Stimulated activated CD4-positive, alpha-beta T cell treated with anti-CD3 and anti-CD28 coated beads, Interleukin-1b, Interleukin-23, amount 100 ng/mL, for 1 hour (primary cell): ENCODE measurements at places on chromosomes 6 and 20.

DNA sequence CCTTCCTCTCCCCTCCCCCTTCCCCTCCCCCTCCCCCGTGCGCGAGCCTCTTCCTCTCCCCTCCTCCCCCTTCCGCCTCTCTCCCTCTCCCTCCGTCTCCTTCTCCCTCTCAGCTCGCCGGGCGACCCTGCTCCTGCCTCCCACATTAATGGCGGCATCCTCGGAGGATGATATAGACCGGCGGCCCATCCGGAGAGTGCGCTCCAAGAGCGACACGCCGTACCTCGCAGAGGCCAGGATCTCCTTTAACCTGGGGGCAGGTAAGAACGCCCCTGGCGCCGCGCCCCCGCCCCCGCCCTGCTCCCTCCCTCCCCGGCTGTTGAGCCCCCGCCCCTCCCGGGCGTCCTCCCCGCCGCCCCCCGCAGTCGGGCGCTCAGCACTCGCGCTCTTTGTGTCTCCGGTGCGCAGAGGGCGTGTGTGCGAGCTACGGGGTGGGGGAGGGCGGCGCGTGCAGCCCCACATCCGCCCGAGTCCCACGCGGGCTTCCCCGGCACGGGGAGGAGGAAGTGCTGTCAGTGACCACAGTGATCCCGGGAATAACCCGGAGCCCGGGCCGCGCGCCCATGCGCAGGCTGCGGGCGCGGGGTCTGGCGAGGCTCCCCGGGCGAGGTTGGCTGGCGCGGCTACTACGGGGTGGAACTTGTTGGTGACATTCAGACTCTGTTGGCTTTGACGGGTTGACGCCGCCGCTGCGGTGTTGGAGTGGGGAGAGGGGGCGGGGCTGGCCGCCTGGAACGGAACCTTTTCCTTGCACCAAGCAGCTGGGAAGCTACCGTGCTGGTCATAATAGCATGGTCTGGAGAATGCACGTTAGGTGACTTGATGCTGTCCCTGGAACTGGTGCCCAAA, 33.2 kb downstream of the PHACTR1 start:
- DNase-seq: no peak

DNA sequence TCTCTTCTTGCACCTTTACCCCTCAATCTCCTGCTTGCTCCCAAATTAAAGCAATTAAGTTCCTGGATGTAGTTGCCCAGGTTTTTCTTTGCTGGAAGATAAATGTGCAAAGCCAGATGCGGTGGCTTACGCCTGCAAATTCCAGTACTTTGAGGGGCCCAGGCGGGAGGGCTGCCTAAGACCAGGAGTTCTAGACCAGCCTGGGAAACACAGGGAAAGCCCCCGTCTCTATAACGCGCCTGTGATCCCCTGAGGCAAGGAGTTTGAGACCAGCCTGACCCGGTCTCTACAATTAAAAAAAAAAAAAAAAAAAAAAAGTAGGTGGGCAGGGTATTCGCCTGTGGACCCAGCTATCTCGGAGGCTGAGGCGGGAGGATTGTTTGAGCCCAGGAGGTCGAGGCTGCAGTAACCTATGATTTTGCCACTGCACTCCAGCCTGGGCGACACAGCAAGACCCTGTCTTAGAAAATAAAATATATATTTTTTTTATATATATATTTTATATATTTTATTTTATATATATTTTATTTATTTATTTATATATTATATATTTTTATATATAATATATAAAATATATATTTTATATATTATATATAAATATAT, 461 bp upstream of the DCDC2 start:
- no peak for DNase-seq

- no peak for DNase-seq
Measured at GRCh38 chr6:35719830-35720733, 16.8 kb upstream of the ARMC12 start.

- no peak for DNase-seq
Measured at GRCh38 chr20:3871550-3872265, 17.5 kb upstream of the PANK2 start.

DNA sequence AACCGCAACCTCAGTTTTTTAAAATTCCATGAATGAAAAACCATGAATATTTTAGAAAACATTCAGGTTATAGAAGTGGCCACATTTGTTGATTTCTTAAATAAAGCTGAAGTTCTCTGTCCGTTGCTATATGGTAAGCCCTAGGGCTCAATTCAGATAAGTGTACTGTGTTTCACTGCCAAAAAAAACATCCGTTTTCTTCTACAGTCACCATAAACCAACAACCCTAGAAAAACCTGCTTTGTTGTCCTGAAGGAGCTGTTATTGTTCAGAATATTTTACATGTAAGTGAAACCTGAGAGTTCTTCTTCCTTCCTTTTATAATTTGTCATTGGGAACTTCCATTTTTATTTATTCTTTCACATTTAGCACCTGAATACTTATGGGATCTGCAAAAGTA, 274.1 kb downstream of the TFAP2A start:
- DNase-seq: no peak

DNA sequence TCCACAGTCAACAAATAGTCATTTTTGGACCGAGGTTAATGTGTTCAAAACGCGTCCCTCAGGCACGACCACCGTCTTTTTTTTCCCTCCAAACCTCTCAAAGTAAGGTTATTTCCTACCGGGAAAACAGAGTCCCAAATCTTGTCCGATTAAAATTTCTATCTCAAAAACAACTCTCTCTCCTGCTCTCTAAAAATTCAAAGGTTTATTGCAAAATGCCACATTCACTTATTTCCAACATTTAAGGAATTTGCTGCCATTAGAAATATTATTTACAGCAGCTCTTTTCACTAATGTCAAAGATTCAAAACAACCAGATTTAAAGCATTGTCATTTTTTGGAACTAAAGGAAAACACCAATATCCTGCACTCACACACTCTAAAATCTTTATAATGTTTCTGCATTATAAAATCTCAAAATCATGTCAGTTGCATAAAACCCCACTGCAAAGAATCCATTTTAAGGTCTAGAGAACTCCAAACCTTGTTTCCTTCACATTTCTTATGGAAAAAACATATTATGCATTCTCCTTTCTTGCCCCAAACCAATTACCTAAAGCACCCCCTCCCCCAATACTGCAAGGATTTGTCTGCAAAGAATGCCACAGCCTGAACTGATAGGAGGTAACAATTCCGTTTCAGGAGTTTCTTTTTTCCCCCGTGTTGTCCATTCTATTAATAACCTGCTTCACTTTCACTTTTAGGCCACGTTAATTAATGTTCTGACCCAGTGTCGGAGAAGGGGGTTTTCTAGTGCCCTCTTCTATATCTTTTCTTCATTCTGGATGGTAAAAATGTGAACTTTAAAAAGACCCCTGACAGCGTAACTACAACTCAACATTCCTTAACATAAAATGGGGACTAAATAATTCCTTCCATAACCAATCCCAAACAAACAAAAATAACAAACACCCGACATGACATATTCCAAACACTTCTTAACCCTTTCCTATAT, 1.4 kb downstream of the NRN1 start:
- DNase-seq: no peak

GRCh38 chr6:163414946-163415619, 565 bp downstream of the QKI start:
- DNase-seq: no peak

- DNase-seq: no peak
Measured at GRCh38 chr6:141996823-141997222, 135.9 kb upstream of the GJE1 start.

- DNase-seq: no peak
Measured at GRCh38 chr6:2944405-2945152, 26.8 kb downstream of the SERPINB6 start.

DNA sequence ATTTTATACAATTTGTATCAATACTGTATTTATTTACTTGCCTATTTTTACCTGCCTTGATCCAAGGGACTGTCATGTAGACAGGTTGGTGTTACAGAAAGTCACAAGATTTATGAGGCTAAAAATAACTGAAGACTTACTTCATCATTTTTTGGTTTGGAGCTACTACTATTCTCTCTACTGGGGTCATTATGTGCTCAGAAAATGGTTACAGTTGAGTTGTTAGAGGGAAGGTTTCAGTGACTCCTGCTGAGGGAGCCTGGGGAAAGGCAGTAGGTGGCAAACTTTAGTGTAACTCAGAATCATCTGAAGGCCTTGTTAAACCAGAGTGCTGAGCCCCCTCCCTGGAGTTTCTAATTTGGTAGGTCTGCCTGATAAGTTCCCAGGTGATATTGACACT, 118.8 kb downstream of the TINAG start:
- no peak for DNase-seq

GRCh38 chr6:31762878-31763618, 592 bp downstream of the SAPCD1 start:
- no peak for DNase-seq

GRCh38 chr20:16710781-16711180, 19.0 kb upstream of the SNRPB2 start:
- no peak for DNase-seq

- no peak for DNase-seq
Measured at GRCh38 chr6:42565823-42566613, 2.2 kb downstream of the UBR2 start.

DNA sequence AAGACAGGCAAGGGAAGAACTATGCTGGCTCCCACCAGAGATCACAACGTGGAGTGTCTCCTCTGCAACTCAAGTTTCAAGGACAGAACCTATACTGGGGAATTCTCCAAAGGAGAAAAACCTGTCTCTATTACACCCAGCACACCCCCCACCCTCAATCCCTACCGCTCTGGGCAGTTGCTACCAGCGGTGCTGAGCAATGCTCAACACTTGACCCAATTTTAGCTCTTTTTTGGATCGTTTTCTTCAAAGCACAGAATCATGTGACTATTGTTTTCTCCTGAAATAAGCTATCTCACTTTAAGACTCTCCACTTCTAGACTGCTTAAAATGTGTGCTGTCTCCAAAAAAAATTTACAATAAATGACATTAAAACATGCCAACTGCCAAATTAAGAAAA, 23.3 kb downstream of the MAP7 start:
- no peak for DNase-seq

DNA sequence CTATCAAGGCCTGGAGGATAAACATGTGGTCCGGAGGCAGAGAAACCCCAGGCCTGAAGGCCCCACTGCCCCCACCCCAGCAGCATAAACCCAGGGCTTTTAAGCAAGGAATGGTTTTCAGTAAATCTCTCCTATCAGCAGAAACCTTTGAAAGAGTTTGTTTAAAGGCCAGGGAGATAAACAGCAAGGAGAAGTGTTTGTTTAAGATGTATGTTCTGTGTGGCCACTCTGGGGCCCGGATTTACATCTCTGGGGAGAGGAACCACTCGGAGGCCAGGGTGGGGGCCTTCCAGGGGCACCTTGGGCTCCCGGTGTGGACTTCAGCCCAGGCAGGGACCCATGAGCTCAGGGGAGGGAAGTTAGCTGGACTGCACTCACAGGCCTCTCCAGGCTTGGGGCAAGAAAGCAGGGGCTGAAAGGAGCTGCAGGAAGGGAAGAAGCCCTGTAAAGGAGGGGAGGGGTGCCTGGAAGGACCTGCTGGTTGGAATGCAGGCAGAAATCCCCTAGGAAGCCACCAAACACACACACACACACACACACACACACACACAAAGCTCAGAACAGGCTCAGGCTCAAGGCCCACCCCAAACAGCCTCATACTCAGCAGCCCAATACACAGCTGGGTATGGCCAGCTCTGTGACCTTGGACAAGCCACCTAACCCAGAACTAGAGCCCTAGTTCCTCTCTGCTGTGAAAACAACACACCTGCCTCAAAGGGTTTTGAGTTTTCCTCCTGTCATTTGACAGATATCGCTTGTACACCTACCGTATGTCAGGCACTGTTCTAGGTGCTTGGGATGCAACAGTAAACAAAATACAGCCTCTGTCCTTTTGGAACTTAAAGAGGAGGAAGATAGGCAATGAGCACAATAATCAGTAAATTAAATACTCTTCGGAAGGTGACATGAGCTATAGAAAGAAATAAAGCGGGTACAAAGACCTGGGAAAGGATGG, 26.2 kb upstream of the FOXP4 start:
- DNase-seq: no peak

- DNase-seq: no peak
Measured at GRCh38 chr6:113464960-113465359, 392.2 kb upstream of the MARCKS start.

- DNase-seq: no peak
Measured at GRCh38 chr20:53579266-53579580, 14.4 kb downstream of the ZNF217 start.

GRCh38 chr6:159739341-159739740, 12.0 kb downstream of the WTAP start:
- no peak for DNase-seq

- DNase-seq: no peak
Measured at GRCh38 chr20:23371496-23371895, 9.5 kb downstream of the GZF1 start.

DNA sequence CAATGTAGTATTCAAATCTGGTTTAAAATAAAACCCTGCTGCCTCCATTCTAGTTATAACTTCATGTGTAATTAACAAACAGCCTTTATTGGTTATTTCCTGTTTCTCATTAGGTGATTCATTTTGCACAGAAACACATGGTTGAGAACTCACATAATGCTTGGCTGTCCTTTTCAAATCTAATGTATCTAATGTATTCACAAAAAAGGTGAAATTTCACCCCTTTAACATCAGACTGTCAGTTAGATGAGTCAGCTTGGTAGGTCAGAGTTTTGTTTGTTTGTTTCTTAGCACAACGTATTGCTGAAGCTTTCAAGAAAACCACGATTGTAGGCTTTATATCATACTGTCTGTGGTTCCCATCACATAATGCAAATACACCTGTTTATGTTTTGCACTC, 78.7 kb upstream of the TMEM30A start:
- DNase-seq: no peak

DNA sequence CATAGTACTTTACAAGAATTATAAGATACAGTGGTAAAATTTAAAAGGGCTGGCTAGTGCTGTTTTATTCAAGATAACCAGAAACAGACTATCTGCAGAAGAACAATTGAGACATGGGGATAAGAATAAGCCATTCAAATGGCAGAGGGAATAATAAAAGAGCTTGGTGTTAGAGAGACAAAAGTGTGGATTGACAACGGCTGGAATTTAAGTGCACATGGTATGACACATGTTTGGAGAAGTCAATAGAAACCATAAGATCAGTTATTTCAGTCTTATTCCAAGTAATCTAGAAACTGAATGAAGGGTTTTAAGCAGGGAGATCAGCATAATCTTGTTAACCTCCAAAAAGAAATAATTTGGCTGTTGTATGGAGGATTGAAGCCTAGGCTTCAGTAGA, 1205.5 kb upstream of the CITED2 start:
- no peak for DNase-seq

DNA sequence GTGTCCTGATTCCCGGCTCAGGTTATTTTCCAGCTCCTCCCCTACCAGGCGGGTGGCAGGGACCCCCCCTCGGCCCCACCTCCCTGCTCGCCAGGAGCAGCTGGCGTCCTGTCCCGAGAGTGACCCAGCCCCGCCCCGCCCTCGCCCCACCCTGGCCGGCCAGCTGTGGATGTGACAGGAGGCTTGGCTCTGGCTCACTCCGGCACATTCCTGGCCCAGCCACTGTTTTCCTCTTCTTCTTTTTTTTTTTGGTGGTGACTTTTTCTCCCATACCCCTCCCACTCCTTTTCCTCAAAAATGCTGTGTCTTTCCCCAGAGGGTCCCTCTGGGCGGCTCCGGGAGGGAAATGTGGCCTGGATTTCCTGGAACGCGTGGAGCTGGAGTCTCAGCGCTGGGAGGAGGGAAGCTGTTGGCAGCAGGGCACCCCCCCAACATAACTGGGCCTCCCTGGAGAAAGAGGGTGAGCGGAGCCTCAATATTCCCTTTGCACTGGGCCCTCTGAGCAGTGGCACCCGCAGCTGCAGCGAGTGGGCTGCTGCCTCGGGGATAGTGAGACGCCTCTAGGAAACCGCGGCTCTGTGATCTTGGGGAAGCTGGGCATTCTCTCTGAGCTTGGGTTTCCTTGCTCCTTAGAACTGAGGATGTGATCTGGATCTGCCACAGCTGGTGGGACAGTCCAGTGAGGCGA, 28.3 kb upstream of the CSNK2A1 start:
- no peak for DNase-seq
